ENCODE measurements at places on chromosomes 3 and 15.

DNA sequence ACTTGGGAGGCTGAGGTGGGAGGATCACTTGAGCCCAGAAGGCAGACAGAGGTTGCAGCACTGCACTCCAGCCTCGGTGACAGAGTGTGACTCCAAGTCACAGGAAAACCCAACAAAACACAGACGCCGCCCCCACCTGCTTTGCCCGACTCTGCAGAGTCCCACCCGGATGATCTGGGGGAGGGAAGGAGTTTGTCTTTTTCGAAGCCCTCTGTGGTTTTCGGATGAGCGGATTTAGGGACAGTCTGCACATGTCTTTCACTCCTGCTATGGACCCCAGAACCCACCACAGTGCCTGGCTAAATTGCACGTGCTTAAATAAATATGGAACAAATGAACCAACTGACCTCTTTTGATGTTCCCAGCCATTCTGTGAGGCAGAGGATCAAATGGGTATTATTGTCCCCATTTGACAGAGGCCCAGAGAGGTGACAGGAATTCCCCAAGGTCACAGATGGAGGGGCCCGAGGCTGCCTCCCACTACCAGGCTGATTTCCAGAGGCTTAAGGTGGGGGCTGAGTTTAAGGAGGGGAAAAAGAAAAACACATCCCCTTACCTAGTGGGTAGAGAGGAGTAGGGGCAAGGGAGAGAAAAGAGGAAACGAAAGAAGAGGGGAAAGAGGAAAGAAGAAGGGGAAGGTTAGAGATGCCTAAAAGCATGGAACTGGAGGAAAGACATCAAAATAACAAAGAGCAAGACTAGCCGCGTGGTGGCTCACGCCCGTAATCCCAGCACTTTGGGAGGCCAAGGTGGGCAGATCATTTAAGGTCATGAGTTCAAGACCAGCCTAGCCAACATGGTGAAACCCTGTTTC lies 59.4 kb upstream of the TFRC start:
- DNase-seq: no peak

- DNase-seq: peak; percentile 91
Measured at GRCh38 chr15:38817427-38818156, 253.0 kb upstream of the RASGRP1 start.

- no peak for DNase-seq
Measured at GRCh38 chr3:20064796-20065564, 24.7 kb downstream of the KAT2B start.

- peak; percentile 86 for DNase-seq
Measured at GRCh38 chr3:117524890-117525289, 815.3 kb downstream of the TUSC7 start.

GRCh38 chr3:180116658-180117057 lies 79.9 kb upstream of the PEX5L start:
- no peak for DNase-seq

- DNase-seq: no peak
Measured at GRCh38 chr3:81776643-81777042, 15.2 kb upstream of the GBE1 start.

DNA sequence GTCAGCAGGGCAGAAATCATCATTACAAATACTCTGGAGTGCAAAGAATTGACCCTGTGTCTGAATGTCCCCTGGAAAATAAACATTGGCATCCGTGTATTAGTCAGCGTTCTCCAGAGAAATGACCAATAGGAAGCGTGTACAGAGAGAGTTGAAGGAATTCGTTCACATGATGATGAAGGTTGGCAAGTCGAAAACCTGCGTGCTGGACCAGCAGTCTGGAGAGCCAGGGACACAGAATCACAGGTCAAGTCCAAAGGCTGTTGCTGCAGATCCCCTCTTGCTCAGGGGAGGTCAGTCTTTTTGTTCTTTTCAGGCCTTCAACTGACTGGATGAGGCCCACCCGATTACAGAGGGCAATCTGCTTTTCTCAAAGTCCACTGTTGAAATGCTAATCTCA lies 16.6 kb downstream of the GP9 start:
- DNase-seq: no peak

DNA sequence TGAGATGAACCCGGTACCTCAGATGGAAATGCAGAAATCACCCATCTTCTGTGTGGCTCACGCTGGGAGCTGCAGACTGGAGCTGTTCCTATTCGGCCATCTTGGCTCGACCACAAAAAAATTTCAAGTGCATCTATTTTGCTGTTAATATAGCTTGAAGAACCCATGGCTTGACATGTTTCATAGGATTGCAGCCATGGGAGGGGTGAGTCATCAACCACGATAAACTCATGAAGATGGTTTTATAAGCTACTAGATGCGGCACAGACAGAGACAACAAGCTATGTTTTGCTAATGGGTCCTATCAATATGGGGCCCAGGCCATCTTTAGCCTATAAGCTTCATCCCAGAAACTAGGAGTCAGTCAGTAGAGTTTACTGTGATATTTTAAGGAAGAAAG lies 100.4 kb upstream of the PHLDB2 start:
- peak; percentile 87 for DNase-seq

GRCh38 chr3:15633766-15634598 lies 32.4 kb downstream of the BTD start:
- no peak for DNase-seq

GRCh38 chr3:79038057-79038456 lies 729.7 kb downstream of the ROBO1 start:
- DNase-seq: peak; percentile 6

DNA sequence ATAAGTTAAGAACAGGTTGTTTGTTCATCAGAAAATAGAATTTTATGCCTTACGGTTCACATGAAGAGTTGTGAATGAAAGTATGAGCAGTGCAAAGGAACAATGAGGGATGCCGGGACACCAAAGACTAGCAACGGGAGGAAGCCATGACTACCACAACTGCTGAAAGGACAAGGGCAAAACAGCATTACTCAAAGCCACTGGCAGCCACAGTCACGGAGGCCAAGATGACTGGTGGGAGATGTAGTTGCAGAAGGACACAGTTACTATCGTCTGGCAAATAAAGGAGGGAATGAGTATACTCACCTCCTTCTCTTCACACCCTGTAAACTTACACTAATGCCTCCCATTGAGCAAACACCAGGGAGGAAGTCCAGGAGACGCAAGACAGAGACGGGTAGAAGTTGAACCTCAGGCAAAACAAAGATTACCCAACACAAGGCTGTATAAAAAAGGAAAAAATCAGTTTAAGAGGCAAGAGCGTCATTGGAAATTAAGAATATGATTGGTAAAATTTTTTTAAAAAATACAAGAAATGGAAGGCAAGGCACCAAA lies 675.5 kb downstream of the FHIT start:
- no peak for DNase-seq

DNA sequence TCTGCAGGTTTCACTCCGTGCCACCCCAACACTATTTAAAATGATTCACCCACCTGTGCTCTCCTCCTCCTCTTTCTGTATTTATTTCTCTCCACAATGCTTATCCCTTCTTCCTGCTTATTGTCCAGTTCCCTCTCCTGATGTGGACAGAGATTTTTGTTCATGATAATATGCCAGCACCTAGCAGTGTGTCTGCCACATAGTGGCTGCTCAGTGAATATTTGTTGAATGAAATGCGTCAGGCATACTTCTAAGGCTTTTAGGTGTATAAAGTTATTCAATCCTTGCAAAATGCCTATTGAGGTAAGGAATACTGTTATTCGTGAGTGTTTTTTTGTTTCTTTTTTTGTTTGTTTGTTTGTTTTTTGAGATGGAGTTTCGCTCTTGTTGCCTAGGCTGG lies 67.5 kb upstream of the MME start:
- no peak for DNase-seq

DNA sequence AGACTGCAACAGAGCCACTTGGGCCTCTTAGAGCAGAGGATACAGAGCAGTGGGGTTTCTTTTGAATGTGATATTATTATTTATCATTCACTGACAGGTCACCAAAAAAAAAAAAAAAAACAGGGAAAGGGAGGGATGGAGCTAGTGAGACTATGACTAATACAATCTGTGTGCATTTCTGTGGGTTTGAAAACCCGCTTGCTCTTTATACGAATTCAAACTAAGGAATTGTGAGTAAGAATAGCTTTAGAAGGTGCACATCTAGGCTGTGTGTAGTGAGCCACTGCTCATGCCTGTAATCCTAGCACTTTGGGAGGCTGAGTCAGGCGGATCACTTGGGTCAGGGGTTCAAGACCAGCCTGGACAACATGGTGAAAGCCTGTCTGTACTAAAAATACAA lies 186.6 kb upstream of the MANF start:
- no peak for DNase-seq

- peak; percentile 20 for DNase-seq
Measured at GRCh38 chr3:175007306-175007705, 148.2 kb downstream of the NAALADL2 start.

GRCh38 chr3:174310475-174310983 lies 548.6 kb upstream of the NAALADL2 start:
- no peak for DNase-seq

DNA sequence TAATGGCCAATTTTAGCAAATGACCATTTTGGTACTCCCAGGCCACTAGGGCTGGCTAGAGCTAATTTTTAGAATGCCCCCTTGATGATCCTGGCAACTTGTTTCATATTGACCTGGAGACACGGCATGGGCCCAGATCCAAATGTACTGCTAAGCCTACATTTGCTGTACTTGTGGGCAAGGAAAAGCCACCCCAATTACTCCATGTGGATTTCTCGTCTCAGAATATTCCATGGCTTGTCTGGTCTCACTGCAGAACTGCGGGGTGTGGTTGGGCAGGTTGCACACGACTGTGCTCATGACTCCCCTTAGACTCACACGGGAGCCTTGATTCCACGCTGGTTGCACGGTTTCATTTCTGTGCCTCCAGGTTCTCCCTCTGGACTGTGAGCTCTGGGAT lies 140.9 kb downstream of the RPLP1 start:
- no peak for DNase-seq

DNA sequence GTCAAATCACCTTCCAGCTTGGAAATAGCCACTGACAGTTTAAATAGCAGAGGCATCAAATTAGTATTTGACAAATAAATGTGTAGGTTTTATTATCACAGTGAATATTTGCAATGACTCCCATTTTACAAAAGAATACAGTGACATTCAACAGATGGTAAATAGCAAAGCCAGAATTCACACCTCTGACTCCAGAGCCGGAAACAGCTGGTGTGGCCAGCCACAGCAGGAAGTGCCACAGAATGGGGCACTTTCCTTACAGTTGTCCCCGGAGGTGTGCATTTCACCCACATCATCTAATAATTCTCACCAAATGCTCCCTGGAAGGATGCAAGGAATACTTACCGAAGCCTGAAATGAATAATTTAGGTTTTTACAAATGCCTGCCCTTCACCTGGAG lies 295.7 kb upstream of the WNT5A start:
- no peak for DNase-seq

- no peak for DNase-seq
Measured at GRCh38 chr3:31178467-31178866, 284.0 kb upstream of the GADL1 start.

DNA sequence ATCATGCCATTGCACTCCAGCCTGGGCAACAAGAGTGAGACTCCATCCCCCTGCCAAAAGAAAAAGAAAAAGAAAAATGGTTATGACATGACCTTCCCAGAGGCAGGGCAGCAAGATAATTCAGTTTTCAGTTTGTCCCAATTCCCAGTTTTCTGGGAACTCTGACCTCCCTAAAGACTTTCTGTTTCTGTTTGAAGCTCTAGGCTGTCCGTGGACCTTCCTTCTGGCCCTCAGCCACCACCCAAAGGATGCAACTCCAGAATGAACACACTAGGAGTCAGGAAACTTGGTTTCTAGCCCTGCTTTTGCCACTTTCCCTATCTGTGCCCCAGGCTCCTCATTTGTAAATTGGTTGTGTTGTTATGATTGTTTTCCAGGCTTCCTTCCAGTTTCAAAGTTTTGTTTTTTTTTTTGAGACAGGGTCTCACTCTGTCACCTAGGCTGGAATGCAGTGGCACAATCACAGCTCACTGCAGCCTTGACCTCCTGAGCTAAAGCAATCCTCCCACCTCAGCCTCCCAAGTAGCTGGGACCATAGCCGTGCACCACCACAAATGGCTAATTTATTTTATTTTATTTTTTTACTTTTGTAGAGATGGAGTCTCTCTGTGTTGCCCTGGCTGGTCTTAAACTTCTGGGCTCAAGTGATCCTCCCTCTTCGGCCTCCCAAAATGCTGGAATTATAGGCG lies 68.6 kb downstream of the CDC25A start:
- peak; percentile 7 for DNase-seq

GRCh38 chr15:66936861-66937582 lies 128.4 kb upstream of the SMAD3 start:
- no peak for DNase-seq

GRCh38 chr3:37456270-37456708 lies 281.9 kb upstream of the LRRFIP2 start:
- peak; percentile 60 for DNase-seq

DNA sequence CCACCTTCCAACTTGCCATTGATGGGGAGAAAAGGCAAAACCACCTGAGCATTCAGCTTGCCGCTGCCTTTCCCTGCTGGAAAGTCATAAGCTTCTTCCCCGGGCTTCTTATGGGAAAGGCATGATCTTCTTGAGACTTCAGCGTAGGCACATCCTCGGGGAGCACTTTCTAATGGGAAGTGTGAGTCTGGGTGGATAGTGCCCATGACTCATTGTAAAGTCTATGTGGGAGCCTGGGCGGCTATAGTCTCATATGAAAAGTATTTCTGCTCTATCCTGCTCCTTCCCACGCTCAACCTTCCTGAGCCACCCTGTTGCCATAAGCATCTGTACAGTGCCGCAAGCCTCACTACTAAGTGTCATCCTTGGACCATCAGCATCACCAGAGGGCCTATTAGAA lies 309.9 kb upstream of the THBS1 start:
- DNase-seq: peak; percentile 99

DNA sequence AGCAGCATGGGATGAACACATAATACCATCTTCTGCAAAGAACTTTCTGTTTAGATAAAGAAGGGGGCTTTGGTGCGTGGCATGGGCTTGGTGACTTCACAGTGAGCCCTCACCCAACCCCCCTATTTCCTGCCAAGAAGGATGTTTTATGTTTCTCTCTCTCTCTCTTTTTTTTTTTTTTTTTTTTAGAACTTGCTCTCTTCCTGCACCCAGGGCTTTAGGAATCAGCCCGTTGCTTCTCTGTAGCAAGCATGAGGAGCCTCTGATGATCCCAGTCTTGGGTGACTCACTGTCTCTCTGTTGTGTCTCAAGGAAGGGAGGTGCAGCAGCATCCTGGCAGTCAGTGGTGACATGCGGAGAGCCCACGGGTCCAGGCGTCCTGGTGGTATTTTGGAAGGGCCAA lies 49.1 kb downstream of the CCK start:
- peak; percentile 67 for DNase-seq

- DNase-seq: no peak
Measured at GRCh38 chr3:17932136-17932771, 189.8 kb upstream of the TBC1D5 start.
